ENCODE measurements at places on chromosomes 6 and 20.

- DNase-seq: no peak
Measured at GRCh38 chr6:40252531-40253258, 318.4 kb upstream of the MOCS1 start.

- no peak for DNase-seq
Measured at GRCh38 chr6:151761851-151762250, 45.6 kb upstream of the ESR1 start.

GRCh38 chr6:99547526-99547925 lies 20.9 kb downstream of the CCNC start:
- DNase-seq: no peak

DNA sequence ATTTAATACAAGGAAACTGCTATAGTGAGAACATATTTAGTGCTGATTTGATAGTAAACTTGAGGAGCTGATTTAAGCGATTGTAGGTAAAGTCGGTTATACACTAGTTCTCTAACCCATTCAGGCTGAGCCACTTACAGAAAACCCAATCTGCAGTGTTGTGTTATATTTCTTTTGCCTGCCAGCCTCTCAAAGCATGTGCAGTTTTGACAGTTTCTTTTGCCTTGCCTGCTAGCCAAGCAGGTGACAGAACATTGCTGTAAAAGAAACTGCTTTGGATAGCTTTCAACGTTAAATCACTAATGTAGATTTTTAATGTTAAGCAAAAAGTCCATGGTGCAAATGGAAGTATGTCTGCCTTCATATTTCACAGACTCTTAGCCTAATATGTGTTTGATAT lies 982.9 kb downstream of the EYS start:
- no peak for DNase-seq

DNA sequence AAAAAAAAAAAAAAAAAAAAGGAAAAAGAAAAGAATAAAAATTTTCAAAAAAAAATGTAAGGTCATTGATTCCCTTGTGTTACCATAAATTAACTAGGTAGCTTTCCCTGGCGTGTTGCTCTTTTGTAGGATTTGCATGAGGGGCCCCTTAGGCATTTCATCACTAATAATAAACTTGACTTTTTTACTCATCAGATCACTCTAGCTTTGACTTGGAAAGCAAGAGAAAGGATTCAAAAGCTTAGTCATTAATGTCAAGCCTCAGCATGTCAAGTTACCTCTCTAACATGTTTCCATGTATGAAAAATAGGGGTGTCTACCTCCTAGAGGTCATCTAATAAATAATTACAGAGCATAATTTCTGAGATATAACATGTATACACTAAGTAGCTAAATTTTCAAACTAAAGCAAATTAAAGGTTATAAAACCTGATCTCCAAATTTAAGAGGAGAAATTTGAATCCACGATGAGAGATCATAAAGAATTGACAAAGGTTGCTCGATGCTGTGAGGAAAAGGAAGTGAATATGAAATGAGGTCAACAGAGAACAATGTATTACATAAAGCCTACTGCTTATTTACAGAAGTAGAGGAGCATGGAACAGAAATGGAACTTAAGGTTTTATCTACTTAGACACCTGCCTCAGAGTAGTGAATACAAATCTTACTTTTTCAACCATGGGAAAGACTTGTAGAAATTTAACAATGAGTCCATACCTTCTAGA lies 86.8 kb downstream of the ARHGAP18 start:
- no peak for DNase-seq

DNA sequence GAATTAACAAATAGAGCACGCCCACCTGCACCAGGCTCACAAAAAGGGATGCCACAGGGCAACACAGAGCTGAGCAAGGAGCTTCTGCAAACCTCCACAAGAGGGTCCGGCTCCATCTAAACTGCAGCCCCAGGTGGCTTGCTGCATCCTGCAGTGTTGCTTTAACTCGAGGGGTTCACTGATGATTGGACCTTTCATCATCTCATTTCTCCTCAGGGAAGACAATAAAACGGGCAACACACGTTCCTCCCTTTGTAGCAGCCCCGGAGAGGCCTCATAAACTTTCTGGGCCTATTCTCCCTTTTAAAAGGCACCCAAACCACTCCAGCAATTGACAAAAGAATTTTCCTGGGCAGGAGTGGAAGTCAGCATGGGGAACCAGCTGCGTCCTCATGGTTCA lies 161.5 kb upstream of the CDH4 start:
- no peak for DNase-seq

DNA sequence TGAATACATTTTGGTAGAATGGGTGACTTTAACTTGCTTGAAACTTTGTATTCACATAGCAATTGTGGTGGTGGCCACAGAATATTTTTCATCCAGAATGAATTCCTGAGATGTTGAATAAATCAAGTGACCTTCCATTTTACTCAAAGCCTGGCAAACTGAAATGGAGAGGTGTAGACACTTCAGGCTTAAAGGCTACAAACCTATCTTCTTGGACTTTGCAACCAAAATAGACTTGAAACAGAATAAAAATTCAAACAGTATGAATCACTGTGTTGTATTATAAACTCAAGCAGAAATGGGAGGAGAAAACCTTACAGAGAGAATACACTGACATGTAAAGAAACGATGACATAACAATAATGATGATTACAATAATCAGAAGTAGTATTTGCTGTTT lies 371.6 kb downstream of the BCKDHB start:
- no peak for DNase-seq

GRCh38 chr6:127100510-127101140 lies 17.8 kb upstream of the RSPO3 start:
- no peak for DNase-seq

DNA sequence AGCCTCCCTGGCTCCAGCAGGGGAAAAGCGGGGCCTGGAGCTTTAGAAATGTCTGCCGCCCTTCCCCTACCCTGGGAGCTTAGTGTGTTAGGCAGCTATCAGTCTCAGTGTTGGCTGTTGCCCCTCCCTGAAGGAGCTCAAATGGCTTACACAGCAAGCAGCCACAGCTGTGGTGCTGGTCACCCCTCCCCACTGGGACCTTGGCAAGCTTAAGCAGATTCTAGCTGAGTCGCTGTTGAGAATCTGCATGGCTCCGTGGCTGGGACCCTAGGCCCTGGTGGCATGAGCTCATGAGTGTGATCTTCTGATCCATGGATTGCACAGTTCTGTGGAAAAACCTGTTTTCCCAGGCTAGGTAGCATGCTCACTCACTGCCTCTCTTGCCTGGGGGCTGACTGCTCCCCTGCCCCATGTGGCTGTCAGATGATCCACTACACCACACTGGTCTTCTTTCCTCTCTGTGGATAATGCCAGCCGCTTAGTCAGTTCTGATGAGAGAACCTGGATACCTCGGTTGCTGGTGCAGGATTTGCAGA lies 714.0 kb downstream of the MAFB start:
- DNase-seq: no peak

- no peak for DNase-seq
Measured at GRCh38 chr20:31572042-31572700, 32.9 kb upstream of the ID1 start.

GRCh38 chr20:19530006-19530405 lies 228.1 kb upstream of the RIN2 start:
- DNase-seq: no peak

DNA sequence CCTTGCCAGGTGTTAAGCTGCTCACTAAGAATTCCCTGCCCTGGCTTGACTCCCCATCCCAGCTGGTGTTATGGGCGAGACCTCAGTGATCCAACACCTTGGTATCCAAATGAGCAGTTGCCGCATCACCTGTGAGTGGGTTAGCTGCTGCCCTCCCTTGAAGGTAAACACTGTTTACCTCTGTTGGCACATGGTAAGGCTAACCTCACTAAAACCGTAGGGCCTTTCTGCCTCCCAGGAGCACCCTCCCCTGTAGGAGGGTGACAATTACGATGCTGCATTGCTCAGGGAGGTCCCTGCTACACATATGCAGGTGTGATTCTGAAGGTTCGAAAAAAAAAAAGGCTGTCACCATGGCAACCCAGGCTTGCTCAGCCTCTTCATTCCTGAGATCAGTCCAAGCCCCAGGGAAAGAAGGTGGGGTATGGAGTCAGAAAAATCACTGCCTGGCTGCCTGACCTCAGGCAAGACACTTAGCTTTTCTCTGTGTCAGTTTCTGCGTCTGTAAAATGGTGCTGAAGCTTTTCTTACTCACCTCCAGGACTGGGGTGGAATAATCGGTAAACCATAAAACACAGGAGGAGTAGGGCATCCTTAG lies 19.5 kb downstream of the PNPLA1 start:
- DNase-seq: no peak

DNA sequence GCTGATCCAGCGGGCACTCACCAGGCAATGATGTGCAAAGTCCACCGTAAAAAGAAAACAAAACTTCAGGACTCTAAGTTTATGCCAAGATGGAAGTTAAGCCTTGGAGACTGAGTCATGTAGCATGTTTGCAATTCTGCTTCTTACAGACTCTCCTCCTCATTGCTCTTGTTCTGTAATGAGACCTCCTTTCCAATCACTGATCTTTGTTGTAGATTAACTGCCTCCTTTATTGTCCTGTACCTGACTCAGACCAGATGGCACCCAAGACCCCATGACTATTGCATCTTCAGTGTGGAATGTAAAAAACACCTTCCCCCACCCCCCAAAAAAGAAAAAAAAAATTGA lies 11.2 kb downstream of the NEU1 start:
- no peak for DNase-seq

DNA sequence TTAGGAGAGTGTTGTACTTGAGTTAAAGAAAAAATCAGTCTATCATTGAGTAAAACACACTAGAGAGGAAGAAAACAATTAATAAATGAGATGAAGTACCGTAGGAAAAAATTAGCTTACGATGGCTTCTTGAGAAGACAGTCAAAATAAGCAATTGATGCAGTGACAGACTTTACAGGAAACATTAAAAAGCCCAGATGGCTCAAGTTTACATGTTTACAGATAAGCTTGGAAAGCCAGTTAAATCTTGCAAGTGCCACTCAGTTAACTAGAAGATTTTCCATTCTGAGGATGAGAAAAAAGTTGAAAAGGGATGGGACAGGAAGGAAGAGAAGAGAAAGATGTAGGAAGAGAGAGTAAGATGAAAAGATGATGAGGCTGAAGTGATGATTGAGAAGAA lies 288.8 kb upstream of the FERMT1 start:
- no peak for DNase-seq

- no peak for DNase-seq
Measured at GRCh38 chr20:24676353-24676977, 207.0 kb downstream of the SYNDIG1 start.

GRCh38 chr20:33812908-33813462 lies 1.8 kb downstream of the CHMP4B start:
- DNase-seq: no peak

GRCh38 chr6:84615113-84615850 lies 149.1 kb downstream of the TBX18 start:
- no peak for DNase-seq

DNA sequence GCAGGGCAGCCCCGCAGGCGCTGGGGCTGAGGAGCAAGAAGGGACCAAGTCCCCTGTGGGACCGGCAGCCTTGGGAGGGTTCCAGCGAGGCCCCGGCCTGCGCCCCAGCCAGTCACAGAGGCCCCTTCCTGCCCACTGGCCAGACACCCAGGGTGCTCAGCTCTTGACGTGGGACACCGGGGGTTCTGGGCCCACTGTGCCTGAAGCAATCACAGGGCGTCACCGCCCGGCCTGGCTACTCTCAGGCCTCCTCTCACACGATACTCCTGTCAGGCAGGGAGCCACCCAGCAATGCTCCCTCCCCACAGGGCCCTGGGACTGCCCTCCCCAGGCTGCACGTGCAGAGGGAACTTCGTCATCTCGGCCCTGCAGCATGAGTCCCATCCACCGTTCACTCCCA lies 14.5 kb downstream of the TAF4 start:
- DNase-seq: no peak

- no peak for DNase-seq
Measured at GRCh38 chr6:113944701-113945100, 26.2 kb downstream of the HDAC2 start.

DNA sequence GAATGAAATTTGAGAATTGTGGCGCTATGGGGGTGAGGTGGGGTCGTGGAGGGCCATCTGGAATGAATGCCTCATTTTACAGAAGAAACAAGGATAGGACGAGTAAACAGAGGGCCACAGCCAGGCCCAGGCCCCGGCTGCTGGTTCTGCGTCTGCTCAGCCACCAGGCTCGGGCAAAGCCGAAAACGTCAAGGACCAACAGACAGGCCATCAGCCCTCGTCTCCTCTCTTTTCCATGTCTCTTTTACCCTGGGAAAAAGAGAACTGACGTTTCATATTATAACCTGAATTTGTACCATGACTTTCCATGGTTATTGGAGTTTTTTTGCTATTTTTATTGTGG lies 212.4 kb upstream of the ARID1B start:
- DNase-seq: no peak

DNA sequence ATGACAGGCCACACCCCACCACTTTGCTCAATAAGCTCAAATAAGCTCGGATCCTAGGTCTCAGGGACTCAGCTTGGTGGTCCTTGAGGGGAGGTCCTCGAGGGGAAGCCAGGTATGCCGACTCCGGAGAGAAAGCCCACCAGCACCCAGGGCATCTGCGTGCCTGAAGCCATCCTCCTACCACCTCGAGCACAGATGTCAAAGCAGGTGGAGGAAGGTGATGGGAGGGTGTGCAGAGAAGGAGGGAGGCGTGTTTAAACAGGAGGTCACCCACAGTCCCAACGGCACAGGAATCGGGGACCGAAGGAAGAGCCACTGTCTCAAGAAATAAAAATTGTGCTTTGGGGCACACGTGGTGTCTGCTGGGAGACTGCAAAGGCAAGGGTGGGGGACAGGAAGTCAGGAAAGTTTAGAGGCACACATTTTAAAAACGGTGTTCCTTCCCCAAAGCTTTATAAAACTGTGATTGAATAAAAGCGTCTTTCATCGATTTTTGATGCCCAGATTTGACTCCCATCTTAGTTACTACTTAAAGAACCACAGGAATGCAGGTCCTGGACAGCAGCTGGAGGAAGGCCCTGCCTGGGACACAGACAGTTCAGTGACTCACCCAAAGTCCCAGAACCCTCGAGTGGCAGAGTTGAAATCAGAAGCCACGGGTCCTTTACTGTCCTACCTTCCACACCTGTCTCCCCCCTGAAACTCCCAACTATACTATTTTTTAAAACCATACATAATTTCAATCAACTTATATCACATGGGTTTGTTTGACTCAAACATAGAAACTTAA lies 221.0 kb upstream of the PDE10A start:
- no peak for DNase-seq

DNA sequence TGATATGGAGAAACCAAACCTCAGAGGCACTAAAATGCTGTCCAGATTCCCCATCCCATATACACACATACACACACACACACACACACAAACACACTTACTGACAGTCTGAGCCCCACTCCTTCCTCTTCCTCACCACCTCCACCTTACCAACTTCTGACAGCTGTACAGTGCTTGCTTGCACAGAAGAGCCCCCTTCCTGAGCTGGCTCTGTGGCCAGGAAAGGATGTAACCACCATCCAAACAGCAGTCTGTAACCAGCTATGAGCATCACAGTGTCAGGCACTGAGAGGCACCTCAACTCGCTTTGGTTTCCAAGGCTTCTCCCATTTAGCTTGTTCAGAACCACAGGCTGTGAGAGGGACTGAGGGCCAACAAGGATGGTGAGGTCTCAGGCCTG lies 5.9 kb upstream of the C6orf136 start:
- DNase-seq: no peak

- no peak for DNase-seq
Measured at GRCh38 chr6:50778696-50779095, 40.0 kb upstream of the TFAP2B start.

- DNase-seq: no peak
Measured at GRCh38 chr6:131638013-131638412, 911 bp downstream of the ENPP3 start.

Measured in stimulated activated CD4-positive, alpha-beta T cell treated with anti-CD3 and anti-CD28 coated beads, Interleukin-15, amount 100 ng/mL, for 48 hours (primary cell).